ENCODE measurements at places on chromosomes 11 and 22. TPM values are rescaled to one million over a fixed set of nuclear protein-coding genes. Genes with fewer than 3 reads are reported as not detected.

- DNase-seq: no peak
These were observed 11.2 kb upstream of the ACR start for GRCh38 chr22:50726643-50727340.

- DNase-seq: no peak
These were observed 27.5 kb downstream of the AMOTL1 start for GRCh38 chr11:94795476-94796189.

GRCh38 chr22:19879643-19879991, 24.9 kb upstream of the GNB1L start:
- no peak for DNase-seq

- no peak for DNase-seq
These were observed 26.4 kb downstream of the KCTD17 start for GRCh38 chr22:37077802-37078448.

Gene TMEM191B
- 0.76 TPM for total RNA-seq

Measured in glomerular endothelial cell (primary cell).